Natural killer cell treated with Interleukin-12 subunit alpha and Interleukin-12 subunit beta and Interleukin-15 and Interleukin-18, amount 100 ng/mL, for 72 hours (primary cell): ENCODE measurements at places on chromosomes 3 and 15. TPM values are rescaled to one million over a fixed set of nuclear protein-coding genes. Genes with fewer than 3 reads are reported as not detected.

- DNase-seq: no peak
These were observed 46.9 kb downstream of the TBL1XR1 start for GRCh38 chr3:177150218-177150916.

DNA sequence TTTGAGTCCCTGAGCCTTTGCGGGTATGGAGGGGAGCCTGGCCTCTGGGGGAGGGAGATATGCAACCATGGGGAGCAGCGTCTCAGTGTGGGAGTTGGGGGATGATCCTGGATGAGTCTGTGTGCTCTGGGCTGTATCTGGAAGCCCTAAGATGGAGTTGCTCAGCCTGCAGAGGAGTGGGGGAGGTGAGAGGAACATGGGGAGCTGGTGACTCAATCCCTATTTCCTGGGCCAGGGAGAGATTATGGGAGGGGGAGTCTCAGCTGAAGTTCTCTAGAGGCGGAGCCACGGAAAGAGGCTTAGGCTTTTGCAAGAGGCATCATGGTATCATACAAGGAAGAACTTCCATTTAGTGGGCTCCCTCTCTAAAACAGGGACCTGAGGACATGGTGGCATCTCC lies 59.5 kb upstream of the TMEM115 start:
- DNase-seq: no peak

DNA sequence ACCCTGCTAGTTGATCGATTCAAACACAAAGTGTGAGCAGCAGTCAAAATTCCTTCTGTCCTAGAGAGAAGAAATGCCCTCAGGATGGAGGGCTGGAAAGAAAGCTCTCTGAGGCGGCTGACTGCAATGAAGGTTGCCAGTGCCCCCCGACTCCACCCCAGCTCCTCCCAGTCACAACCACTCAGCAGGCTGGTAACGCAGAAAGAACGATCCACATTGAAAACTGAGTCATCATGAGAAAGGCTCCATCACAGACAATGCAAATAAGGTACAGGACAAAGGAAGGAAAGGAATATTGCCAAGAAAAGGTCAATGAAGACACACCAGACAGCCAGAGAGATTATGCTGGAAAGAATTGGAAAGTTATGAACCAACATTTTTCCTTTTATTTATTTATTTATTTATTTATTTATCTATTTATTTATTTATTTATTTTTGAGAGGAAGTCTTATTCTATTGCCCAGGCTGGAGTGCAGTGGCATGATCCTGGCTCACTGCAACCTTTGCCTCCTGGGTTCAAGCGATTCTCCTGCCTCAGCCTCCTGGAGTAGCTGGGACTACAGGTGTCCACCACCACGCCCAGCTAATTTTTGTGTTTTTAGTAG lies 17.4 kb upstream of the VGLL4 start:
- DNase-seq: no peak

Gene OXSM
- 16.2 TPM for total RNA-seq

GRCh38 chr3:124158168-124158881 lies 166.4 kb upstream of the ROPN1 start:
- no peak for DNase-seq

DNA sequence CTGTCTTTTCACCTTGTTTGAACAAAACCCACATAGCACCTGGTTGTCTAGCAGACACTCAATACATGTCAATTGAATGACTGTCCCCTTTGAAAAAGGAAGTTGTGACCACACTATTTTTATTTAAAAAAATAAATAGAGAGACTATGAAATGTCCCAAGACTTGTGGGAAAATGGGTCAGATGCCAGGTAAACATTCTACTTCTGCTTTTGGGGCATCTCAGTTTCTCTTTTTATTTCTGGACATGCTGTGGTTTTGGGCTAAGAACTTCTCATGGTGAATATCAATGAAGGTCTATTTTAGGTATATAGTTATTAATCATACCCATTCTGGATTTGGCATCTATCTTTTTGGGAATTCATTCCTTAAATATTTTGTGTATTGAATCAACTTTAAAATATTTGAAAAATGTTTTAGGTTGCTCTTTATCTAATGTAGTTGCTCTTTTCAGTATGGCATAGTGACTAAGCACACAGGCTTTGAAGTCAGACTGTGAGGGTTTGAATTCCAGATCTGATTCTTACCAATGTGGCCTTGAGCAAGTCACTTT lies 4.4 kb downstream of the TMEM45A start:
- no peak for DNase-seq

Gene UCN2
- not detected for total RNA-seq

DNA sequence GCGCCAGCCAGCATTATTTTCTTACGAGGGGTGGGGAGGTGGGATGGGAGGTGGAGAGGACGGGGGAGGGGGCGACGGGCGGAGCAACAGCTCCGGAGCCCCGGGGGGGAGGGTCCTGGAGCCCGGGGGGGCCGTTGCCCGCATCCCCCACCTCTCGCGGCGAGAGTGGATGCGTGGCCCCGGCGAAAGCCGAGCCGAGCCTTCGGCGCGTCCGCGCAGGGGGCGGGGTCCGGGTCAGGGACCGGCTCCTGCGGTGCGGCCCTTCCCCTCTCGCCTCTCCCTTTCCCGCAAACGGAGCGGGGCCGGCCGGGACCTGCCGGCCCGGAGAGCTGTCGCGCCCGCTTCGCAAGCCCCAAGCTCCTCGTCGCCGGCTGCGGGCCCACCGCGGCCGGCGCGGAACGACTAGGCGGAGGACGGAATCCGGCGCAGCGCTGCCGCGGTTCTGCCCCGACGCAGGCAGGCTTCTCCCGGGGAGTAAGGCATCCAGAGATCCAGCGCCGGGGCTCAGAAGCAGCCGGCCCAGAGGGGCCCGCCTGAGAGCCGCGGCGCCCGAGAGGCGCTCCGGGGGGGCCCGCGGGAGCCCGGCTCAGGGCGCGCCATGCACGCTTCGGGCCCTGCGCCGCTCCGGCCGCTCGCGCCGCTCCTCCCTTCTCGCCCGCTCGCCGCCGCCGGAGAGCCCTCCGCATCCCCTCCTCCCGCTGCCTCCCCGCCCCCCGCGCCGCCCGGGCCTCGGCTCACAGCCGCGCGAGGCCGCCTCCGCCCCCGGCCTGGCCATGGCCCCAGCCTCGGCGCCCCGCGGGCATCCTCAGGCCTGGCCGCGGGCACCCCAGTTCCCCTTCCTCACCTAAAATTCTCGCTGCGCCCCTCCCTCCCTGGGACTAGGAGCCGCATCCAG lies 459 bp upstream of the ADCY5 start:
- DNase-seq: peak; percentile 59

Gene CD86
- 4.5 TPM for total RNA-seq

Gene ZPLD1
- not detected for total RNA-seq

DNA sequence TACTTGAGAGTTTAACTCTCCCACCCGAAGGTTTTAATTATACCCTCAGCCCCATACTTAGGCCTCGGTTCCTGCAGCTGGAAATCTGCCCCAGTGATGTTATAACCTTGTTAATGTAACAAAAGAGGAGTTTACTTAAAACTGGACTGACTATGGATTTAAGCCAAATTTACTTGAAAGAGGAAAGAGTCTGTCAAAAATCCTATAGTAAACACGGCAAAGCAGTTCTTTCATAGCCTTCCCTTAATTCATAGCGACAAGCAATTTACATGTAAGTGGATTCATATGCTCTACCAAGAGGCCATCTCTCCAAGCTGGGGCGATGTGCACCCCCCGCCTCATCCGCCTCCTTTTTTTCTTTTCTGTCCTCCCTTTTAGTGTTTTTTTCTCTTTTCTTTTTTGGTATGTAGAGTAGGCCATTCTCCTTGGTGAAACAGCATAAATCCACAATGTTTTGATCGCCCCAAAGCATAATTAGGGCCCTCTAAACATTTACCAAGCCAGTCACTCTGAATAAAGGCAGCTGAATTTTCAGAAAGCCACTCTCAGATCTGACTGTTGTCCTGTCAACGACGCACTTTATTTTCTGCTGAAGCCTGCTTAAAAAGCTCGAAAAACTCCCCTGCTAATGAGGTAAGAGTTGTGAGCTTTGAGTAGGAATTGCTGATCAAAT lies 373.1 kb upstream of the WNT5A start:
- DNase-seq: no peak

Gene ITIH1
- total RNA-seq: not detected

Gene RHCG
- total RNA-seq: not detected

Gene HLTF
- 17.8 TPM for total RNA-seq

Gene NOX5
- not detected for total RNA-seq

GRCh38 chr3:62699728-62700127 lies 175.5 kb downstream of the CADPS start:
- no peak for DNase-seq

Gene HGD
- 1.8 TPM for total RNA-seq

- DNase-seq: no peak
These were observed 10.8 kb downstream of the HSPBAP1 start for GRCh38 chr3:122782804-122783203.

Gene SPTSSB
- not detected for total RNA-seq

DNA sequence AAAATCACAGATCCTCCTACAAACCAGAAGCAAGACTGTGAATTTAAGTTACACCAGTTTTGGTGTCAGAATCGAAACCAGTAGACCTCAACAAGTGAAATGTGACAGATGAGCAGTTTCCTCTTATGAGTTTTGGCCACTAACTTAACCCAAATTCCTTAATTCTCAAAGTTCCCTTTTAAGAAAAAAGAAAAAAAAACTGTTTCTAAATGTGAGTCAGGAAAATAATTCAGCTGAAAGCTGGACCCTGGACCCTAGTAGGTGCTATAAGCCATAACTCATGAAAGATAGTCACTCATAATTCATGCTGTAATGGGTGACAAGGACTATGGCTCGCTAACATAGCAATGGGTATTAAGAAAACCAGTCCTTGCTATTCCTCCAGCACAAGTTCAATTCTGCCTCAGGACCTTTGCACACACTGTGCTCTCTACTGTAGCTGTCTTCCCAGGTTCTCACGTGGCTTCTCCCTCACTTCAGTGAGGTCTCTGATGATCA lies 9.0 kb upstream of the THRB start:
- DNase-seq: no peak

GRCh38 chr15:91132079-91132478 lies 32.0 kb downstream of the SV2B start:
- no peak for DNase-seq

GRCh38 chr3:138348754-138349739 lies 668 bp downstream of the MRAS start:
- no peak for DNase-seq

DNA sequence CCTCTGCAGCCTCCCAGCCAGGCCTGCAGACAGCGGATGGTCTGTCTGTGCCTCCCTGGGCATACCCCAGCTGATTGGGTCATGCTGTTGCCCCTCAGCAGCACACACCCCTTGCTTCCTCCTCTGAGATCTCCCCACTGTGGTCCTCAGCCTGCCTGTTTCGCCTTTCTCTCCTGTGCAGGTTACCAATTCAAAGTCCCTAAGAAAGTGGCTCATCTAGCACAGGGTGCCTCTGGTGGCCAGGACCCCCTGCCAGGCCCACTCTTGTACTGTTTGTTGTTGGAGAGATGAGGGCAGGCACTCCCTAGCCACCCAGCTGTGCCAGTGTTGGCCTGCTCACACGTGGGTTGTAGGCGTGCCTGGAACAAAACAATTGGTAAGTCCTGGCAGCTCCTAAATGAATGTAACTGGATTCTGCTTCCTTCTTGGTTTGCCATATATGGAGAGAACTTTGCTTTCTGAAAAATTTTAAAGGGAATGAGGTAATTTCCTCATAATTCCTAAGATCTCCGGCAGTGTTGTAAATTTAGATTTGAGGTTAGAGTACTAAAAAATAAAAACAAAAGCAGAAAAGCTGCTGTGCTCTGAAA lies 213.2 kb upstream of the IL12A start:
- no peak for DNase-seq

GRCh38 chr3:119149484-119149883 lies 3.5 kb downstream of the TEX55 start:
- no peak for DNase-seq

DNA sequence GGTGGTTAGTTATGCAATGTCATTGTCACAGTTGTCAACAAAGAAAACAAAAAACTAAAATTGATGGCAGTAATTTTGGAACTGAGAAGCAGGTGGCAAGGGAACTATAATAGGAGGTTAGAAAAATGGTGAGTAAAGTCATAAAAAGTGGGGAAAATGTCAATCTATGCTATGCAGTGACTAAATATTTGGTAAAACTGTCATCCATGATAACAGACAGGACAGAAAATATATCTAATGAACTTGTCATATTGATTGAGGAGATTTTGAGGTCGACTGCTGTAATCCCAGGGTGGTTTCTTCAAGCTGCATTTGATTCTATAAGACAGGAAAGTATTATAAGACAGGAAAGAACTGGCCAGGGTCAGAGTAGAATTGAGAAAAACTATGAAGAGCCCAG lies 998.4 kb downstream of the IGSF11 start:
- DNase-seq: no peak

DNA sequence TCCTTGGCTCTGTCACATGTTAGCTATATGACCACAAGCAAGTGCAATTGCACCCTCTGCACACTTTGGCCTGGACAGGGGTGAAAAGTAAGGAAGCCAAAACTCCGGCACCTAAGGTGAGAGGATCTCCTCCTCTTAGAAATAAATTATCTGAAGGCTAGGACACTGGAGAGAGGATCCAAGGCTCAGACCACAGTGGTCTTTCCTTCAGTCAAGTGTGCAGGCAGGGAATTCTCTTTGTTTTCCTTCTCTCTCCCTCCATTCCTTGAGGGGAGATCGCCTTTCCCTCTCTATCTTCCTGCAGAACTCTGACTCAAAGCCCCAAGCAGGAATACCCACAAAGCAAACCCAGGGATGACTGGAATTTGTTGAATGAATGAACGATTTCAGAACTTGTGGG lies 3.1 kb upstream of the MEGF11 start:
- DNase-seq: no peak

DNA sequence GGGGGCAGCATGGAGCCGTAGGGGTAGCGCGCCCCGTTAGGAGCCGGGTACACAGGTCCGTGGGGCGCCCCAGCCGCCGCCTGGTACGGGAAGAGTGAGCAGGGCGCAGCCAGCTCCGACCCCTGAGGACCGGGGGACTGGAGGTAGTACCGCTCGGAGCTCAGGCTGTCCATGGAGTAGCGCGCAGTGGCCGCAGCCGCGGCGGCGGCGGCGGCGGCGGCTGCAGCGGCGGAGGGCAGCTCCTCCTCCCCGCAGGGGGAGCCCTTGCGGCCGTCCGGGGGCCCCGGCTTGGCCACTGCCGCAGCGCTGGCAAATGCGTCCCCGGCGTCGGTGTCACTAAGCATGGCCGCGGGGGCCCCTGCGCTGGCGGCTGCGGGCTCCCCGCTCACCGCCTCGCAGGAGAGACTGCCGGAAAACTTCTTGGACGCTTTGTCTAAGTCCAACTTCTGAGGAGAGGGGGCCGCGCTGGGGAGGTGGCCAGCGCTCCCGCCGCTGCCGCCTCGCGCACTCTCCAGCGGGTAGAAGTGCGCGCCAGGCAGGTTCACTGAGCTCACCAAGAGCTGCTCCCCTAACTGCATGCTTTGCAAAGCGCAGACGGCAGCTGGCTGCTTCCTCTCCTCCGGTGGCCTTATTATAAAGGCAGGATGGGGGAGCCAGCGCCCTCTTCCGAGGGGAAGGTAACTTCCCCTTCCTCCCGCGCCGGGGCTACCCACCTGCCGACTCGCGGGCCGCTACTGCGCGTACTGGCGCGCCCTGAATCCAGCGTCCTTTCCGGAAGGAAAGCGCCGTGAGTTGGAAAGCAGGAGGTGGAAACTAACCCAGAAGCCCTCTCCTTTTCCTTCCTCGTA lies at the start of gene EOMES:
Gene EOMES (minus strand): TSS at position 607 of the 848 bp plus-strand sequence. CDS start 29 bp downstream, at position 578.
- peak; percentile 87 for DNase-seq

Gene MESP1
- 2.3 TPM for total RNA-seq

GRCh38 chr3:29583861-29584260 lies 303.0 kb downstream of the RBMS3 start:
- DNase-seq: no peak
